ENCODE measurements at places on chromosomes 3 and 15.

- no peak for DNase-seq
These were observed 536.2 kb downstream of the GRM7 start for GRCh38 chr3:7397097-7397496.

DNA sequence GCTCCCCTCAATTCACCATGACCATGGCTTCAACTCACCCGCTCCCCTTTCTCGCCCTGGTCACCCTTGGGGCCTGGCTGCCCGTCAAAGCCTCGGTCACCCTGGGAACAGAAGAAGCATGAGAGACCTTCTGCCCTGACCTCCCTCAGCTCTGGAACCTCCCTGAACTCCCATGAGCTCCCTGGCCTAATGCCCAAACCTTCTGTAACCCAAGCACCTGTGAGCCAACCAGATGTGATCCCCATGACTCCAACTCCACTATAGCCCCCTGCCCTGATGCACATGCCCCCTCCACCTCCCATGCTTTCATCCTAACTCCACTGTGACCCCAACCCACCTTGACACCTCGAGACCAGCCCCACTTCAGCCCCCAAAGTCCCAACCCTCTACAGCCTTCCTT is 3.5 kb upstream of the UCN2 start:
- no peak for DNase-seq

GRCh38 chr3:188889054-188889491 is 282.7 kb upstream of the TPRG1 start:
- DNase-seq: no peak

DNA sequence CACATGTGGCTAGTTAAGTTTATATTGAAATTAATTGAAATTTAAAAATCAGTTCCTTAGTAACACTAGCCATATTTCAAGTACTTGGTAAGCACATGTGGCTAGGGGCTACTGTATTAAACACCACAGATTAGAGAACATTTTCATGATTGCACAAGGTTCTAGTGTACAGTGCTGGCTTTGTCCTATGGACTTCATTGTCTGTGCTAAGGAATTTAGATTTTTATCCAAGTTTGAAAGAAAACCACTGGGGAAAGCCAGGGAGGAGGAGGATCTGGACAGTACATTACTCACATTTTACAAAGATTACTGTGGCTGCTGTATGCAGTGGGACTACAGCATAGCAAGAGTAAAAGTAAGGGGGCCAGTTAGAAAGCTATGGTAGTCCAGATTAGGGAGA is 13.9 kb downstream of the STAC start:
- DNase-seq: no peak

DNA sequence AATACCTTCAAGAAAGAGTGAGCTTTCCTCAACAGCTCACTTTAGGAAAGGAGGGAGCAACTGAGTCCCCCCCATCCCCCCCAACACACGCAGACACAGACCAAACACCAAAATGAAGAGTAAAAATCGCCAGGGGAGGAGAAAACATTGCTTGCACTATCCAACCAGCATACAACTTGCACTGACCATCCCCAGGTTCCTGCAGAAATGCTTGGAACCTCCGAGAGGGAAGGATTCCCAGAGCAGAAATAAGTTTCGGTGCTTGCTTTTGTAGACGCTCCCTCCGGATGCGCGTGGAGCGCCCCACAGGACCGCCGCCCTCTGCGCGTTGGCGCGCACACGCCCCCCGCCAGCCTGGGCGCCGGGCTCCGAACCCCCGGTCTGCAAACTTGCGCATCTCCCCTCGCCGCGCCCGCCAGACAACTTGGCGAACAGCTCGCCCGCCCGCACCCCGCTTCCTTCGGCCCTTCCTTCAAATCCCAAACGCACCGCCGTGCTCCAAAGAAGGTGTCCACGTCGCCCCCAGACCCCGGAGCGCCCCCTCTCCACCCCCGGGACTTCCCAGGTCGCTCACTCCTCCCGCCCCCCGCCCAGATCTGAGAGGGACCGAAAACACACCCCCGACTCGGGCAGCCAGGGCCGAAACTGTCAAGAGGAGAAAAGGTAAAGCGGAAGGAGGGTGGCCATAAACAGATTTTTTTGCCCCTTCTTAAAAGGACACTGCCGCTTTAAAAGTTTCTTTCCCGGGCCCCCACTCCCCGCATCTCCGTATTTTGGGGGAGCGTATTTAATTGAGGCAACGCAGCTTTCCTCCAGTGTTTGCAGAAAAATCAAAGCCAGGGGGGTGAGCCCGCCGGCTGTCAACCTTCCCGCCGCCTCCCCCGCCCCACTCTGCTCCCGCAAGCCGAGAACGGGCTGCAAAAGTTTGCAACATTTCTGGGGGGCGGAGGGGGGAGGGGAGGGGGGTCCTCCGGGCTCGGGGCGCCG is 859 bp downstream of the RORA start:
- DNase-seq: peak; percentile 68

GRCh38 chr3:126197854-126198584 is 17.6 kb upstream of the ALDH1L1 start:
- DNase-seq: peak; percentile 58

- DNase-seq: no peak
These were observed 121.6 kb downstream of the RBPMS2 start for GRCh38 chr15:64653757-64654156.

- DNase-seq: no peak
These were observed 37.1 kb upstream of the ARNT2 start for GRCh38 chr15:80367094-80367493.

- no peak for DNase-seq
These were observed 116.1 kb downstream of the ANP32A start for GRCh38 chr15:68704496-68705021.

- no peak for DNase-seq
These were observed 70.3 kb upstream of the PLXNA1 start for GRCh38 chr3:126912491-126913195.

DNA sequence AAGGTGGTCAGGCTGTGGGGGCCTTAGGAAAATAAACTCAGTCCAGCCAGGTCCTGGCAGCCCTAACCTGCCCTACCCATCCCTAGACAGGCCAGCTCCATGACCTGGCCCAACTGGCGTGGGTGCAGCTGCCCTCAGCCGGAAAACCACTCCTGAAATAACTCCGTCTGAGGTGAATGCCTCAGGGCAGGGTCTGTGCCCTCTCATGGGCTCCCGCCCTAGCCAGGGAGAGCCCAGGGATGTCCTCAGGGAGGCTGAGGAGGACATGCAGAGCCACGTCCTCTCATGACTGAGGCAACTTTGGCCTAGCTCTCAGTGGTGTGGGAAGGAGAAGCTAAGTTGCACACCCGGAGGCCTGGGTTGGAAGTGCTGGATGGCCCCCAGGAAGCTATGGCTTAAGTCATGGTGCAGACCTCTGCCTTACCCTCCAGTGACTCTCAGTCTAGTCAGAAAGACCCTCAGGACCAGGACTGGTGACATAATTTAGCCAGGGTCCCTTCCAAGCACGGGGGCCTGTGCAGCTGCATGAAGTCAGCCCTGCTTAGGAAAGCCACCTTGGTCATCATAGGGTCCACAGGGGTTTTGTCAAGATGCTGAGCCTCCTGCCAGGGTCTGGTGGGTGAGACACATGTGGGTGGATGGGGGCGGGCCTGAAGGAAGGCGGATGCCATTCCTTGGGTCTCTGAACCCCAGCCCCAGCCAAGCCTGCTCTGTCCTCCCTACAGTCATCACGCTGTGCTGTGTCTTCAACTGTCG is 7.4 kb downstream of the TMIE start:
- DNase-seq: no peak

DNA sequence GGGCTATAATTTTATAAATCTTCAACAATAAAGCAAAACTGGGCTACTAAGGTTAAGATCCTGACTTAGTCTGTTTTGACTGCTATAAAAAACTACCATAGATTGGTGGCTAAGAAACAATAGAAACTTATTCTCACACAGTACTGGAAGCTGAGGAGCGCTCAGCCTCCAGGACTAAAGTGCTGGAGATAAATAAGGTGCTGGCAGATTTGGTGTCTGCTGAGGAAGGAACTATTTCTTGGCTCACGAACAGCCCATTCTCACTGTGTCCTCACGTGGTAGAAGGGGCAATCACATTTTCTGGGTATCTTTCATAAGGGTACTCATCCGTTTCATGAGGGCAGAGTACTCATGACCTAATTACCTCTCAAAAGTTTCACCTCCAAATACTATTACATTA is 166.8 kb upstream of the CBLB start:
- DNase-seq: no peak

GRCh38 chr3:46693892-46694226 is 380 bp upstream of the ALS2CL start:
- DNase-seq: peak; percentile 63

DNA sequence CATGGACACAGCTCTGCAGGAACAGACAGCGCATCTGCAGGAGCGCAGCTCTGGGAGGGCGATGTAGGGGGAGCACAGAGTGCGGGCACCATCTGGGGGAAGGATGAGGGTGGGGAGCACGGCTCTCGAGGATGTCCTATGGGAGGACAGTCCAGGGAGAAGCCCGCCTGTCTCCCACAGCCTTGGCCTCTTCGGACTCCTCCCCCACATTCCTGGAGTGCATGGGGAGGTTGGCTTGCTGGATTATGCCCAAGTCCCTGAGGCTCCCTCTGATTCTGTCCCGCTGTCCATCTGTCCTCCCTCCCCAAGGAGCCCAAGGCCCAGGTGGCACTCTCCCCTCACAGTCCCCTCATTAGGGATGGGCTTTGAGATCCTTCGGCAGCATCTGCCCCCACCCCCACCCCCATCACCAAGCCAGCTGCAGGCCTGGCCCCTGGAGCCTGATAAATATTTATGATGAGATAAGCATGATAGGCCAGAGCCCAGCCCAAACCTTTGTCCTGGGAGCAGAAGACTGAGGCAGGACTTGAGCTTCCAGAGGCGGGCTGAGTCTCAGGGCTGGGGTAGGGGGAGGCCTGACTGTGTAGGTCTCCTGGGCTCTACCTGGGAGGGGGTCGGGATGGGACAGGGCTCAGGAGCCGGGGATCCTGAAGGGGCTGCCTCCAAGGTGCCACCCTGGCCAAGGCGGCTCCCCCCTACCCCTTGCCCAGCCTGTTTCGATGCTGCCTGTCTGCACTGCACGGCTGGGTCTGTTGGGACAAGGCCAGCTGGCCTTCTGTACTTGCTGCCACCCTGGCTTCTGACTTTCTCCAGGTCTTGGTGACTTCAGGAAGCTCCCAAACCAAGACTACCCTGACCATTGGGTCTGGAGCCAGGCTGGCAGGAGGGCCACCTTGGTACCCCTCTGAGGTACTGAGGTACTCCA is 28.6 kb upstream of the SEMA3F start:
- DNase-seq: peak; percentile 81

DNA sequence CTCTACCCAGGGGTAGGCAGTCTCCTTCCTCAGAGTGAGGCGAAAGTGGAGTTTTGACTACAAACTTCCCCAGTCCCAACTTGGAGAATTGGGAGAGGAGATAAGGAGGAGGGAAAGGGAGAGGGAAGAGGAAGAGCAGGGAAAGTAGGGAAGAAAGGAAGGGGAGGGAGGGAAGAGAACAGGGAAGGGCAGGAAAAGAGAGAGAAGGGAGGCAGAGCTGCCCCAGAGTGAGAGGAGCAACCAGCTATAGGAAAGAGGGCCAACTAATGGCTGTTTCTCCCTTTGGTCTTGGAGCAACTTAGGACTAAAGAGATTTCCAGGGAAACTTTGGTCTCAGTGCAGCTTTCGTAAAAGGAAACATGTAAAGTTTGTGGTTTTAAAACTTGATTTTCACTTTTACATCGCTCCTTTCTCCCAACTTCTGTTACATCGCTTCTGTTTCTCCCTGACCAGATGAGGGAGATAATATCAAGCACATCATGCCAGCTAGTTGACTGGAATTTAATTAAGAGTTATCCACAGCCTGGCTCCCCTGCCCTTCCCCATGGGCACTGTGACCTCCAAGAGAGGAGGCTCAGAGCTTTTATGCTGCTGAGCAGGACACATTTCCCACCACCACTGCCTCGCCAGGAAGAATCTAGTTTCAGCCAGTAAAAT is 1.4 kb downstream of the CA12 start:
- no peak for DNase-seq

- no peak for DNase-seq
These were observed 9.5 kb downstream of the TADA3 start for GRCh38 chr3:9782770-9783169.
